ENCODE measurements at places on chromosomes 16 and 17. TPM values are rescaled to one million over a fixed set of nuclear protein-coding genes. Genes with fewer than 3 reads are reported as not detected.

HS3ST6 gene
- not detected for polyA plus RNA-seq

ZC3H7A gene
- 37.5 TPM for polyA plus RNA-seq

HSF4 gene
- not detected for polyA plus RNA-seq

MMP25 gene
- 0.40 TPM for polyA plus RNA-seq

MPO gene
- not detected for polyA plus RNA-seq

All from IgD-negative memory B cell (primary cell).